ENCODE measurements at places on chromosomes 4 and X.

DNA sequence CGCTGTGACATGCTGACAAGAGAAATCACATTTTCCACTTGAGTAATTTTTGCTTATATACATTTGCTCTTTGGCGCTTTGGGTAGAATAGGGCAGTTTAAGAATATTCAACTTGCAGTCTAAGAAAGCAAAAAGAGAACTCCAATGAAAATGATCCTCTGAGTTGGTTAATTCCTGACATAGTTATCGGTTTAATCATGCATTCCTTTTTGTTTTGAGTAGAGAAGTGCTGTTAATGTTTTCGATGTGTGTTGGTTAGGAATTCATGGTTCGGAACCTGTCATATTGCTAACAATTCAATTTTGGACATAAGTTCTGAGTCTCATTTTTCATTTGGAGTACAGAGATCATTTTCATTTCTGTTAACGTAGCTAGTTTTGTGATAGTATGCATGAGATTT, 700.6 kb upstream of the PITX2 start:
- no peak for DNase-seq

GRCh38 chr4:185445209-185445608, 19.4 kb upstream of the UFSP2 start:
- DNase-seq, result no peak

DNA sequence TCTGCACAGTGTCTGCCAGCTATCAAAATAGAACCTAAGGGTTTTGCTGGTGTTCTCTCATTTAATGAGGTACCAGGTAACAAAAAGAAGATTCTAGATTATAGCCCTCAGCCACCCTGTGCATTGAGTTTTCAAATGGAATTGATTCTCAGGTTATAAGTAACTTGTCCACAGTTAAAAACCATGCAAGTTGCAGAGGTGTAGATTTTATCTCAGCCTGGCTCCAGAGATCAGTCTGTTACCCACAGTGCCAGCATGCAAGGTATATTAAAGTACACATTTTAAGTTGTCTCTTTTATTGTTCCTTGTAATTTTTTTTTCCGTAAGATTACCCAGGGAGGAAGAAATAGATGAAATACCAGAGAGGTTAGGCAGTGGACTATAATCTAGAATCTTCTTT, 59.7 kb downstream of the RAPGEF2 start:
- no peak for DNase-seq

DNA sequence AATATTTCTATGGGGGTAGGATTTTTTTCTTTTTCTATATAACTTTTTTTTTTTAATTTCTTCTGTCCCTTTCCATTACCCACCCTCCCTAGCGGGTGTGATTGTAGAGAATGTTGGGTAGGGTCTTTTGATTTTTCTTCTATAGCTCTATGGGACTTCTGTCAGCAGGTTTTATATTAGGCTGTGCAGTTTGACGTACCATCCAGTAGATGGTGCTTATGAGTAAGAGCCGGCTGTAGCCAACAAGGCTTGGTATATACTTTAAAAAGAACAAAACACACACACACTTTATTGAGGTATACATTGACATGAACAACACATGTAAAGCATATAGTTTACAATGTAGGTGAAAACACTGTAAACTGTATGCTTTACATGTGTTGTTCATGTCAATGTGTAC, 247.9 kb upstream of the POF1B start:
- DNase-seq, result no peak

DNA sequence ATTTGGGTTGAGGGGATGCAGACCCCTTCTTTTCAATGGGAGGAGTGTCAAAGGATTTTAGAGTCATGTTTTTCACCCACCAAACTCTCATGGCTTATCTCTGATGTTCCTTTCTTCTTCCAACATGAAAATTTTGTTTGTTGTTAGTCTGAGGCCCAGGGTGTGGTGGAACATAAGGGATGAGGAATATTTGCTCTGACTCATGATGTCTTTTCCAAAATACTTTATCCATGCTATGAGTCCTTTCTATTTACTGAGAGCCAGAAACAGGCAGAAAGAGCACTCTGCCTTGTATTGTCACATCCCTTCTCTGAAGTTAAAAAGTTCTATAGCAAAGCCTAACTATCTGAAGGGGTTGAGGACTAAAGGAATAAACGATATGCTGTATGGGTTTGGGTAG, 61.6 kb upstream of the GYPA start:
- DNase-seq, result no peak

DNA sequence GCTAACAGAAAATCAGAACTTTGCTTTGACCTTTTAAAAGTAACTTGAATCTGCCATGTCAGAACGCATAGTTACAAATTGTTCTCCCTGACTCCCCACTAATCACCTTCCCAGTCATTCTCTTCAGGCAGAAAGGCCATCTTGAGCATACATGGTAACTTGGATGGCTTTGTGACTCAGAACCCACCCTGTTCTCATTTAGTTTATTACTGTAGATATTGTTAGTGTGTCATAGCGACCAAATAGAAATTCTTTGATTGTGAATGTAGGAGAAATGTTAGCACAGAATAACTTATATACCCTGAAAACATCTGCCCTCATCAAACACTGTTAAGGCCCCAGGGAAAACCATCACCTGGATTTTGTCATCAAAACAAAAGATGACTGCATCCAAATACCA, 382.0 kb downstream of the MAGEB5 start:
- DNase-seq, result no peak

- no peak for DNase-seq
These were observed at the start of gene SHROOM4 for GRCh38 chrX:50813843-50814661. Gene SHROOM4, minus strand, starts transcription at chrX:50814194. Its CDS starts 176 bp downstream, at chrX:50814018.

- DNase-seq, result no peak
These were observed 178.2 kb upstream of the FRMPD4 start for GRCh38 chrX:11960031-11960430.

- no peak for DNase-seq
These were observed 93.2 kb downstream of the WFS1 start for GRCh38 chr4:6362896-6363295.

DNA sequence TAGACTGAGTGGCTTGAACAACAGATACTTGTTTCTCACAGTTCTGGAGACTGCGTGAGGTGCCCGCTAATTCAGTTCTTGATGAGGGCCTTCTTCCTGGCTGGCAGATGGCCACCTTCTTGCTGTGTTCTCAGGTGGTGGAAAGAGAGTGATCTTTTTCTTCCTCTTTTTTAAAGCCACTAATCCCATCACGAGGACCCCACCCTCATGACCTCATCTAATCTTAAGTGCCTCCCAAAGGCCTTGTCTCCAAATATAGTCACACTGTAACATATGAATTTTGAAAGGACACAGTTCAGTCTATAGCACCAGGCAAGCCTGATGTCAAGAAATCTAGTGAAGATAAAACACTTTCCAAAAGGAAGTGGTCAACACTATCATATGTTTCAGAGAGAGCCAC, 12.4 kb downstream of the VAMP7 start:
- DNase-seq, result no peak

GRCh38 chr4:77433418-77433733, 172.2 kb upstream of the CXCL13 start:
- DNase-seq, result no peak

GRCh38 chr4:17550549-17550948, 26.4 kb upstream of the LAP3 start:
- DNase-seq, result no peak

- no peak for DNase-seq
These were observed 84.5 kb downstream of the CT47B1 start for GRCh38 chrX:120791013-120791643.

DNA sequence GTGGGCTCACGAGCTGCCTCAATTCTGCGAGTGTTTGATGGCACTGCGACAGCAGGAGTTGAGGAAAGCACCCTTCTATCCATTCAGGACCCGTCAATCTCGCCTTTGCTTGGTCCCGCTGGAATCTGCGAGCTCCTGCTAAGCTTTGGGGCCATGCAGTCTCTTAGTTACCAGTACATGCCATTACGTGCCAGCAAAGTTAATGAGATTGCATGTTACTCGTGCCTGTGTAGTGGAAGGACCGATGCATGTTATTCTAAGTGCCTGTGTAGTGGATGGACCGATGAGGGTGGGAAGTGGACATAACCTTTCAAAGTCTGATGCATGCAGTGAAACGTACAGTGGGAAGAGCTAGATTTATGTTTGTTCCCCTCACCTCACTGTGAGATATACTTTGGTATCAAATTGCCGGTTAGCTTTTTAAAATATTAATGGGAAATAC, 569 bp downstream of the RPS3A start:
- DNase-seq, result no peak

Data from stimulated activated CD8-positive, alpha-beta memory T cell treated with anti-CD3 and anti-CD28 coated beads, Interleukin-4, amount 100 ng/mL, for 1 hour (primary cell).